ENCODE measurements at places on chromosomes 3 and 15.

GRCh38 chr3:177279118-177279815 is 82.0 kb upstream of the TBL1XR1 start:
- no peaks in the 10 kb centered on the region for H3K27me3 ChIP-seq
- DNase-seq = no peak
- peaks cover 9% of the 10 kb centered on the region for H3K36me3 ChIP-seq
- no peak overlapping the region for H3K27ac ChIP-seq

- no peak for DNase-seq
- H3K4me1 ChIP-seq = peaks cover 7% of the 10 kb centered on the region
- no peak overlapping the region for H3K27ac ChIP-seq
- peaks cover 5% of the 10 kb centered on the region for H3K36me3 ChIP-seq
- no peak overlapping the region for H3K4me3 ChIP-seq
Measured at GRCh38 chr3:121747976-121748375, 1.6 kb downstream of the GOLGB1 start.

- peaks cover 4% of the 10 kb centered on the region for H3K27me3 ChIP-seq
- no peak overlapping the region for H3K4me3 ChIP-seq
- no peaks in the 10 kb centered on the region for H3K4me1 ChIP-seq
- H3K36me3 ChIP-seq = no peaks in the 10 kb centered on the region
- H3K27ac ChIP-seq = no peak overlapping the region
Measured at GRCh38 chr15:39243396-39243795, 337.5 kb upstream of the THBS1 start.

- no peak overlapping the region for H3K4me3 ChIP-seq
- H3K4me1 ChIP-seq = no peaks in the 10 kb centered on the region
- H3K27me3 ChIP-seq = no peaks in the 10 kb centered on the region
- no peak overlapping the region for H3K27ac ChIP-seq
- no peak for DNase-seq
- no peaks in the 10 kb centered on the region for H3K36me3 ChIP-seq
Measured at GRCh38 chr15:29071232-29071881, 185.6 kb downstream of the APBA2 start.

DNA sequence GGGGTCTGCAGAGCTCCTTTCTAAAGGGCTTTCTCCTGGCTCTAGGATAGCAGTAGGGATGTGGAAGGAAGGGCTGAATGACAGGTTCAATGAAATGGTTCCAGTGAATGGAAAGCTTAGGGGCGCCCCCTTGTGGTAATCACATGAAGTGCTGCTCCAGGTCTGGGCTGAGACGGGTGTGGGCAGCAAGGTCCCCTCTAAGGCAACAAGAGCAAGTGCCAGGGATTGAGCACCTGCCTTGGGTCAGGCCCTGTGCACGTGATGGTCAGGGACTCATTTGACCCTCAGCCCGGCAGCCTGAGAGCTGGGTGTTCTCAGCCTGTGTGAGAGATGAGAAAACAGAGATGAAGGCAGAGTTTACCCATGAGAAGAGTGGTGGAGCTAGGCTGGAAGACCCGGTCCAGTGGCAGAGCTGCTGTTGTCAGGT is 12.1 kb upstream of the CX3CR1 start:
- no peak overlapping the region for H3K27ac ChIP-seq
- H3K36me3 ChIP-seq = no peaks in the 10 kb centered on the region
- H3K4me1 ChIP-seq = peaks cover 42% of the 10 kb centered on the region

- H3K27ac ChIP-seq = peak overlapping the region; percentile 81
- no peak for DNase-seq
- peaks cover 62% of the 10 kb centered on the region for H3K36me3 ChIP-seq
- H3K4me1 ChIP-seq = peaks cover 44% of the 10 kb centered on the region
- H3K27me3 ChIP-seq = no peaks in the 10 kb centered on the region
- H3K4me3 ChIP-seq = no peak overlapping the region
Measured at GRCh38 chr15:90807074-90807785, 61.2 kb upstream of the FURIN start.
